ENCODE measurements at places on chromosomes 13 and 19.
A peak's percentile ranks its signal among the peaks of the same experiment; 100 is the strongest.

DNA sequence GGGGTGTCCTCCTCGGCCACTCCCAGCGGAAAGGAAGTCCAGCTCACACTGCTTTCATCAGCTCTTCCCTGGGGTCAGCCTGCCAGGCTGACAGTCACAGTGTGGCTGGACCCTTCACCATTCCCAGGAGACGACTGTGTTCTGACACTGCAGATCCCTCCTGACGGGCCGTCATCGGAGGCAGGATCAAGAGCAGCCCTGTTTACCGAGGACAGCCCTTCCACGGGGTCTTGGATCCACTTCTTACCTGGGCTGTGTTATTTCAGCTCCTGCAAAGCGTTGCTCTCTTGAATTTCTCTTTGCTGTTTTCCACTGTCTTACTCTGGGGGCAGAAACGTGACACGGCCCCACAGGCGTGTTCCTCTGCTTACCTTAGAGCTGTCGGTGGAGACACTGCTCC is 149.9 kb upstream of the SOX1 start:
- H3K27ac ChIP-seq = no peak overlapping the region
- no peak for DNase-seq
- H3K36me3 ChIP-seq = no peaks in the 10 kb centered on the region
- H3K4me3 ChIP-seq = no peak overlapping the region
- peaks cover 5% of the 10 kb centered on the region for H3K4me1 ChIP-seq
- no peaks in the 10 kb centered on the region for H3K27me3 ChIP-seq

- H3K4me1 ChIP-seq = peaks cover 25% of the 10 kb centered on the region
- H3K27me3 ChIP-seq = peaks cover 32% of the 10 kb centered on the region
- DNase-seq = peak; percentile 72
- peak overlapping the region; percentile 72 for H3K27ac ChIP-seq
- H3K36me3 ChIP-seq = no peaks in the 10 kb centered on the region
Observed at GRCh38 chr19:31351056-31351854, 2.0 kb upstream of the TSHZ3 start.

GRCh38 chr19:7751157-7751783 is 3.9 kb upstream of the CD209 start:
- H3K36me3 ChIP-seq = no peaks in the 10 kb centered on the region
- peak; percentile 18 for DNase-seq
- H3K4me3 ChIP-seq = peak overlapping the region; percentile 52
- H3K4me1 ChIP-seq = no peaks in the 10 kb centered on the region

GRCh38 chr13:45690636-45691035 is 11.5 kb upstream of the CBY2 start:
- H3K4me3 ChIP-seq = no peak overlapping the region
- no peaks in the 10 kb centered on the region for H3K27me3 ChIP-seq
- DNase-seq = no peak
- no peaks in the 10 kb centered on the region for H3K4me1 ChIP-seq
- H3K36me3 ChIP-seq = no peaks in the 10 kb centered on the region

GRCh38 chr19:43798546-43799409 is 3.5 kb downstream of the LYPD5 start:
- H3K27ac ChIP-seq = peak overlapping the region; percentile 2
- DNase-seq = peak; percentile 84
- peaks cover 5% of the 10 kb centered on the region for H3K4me1 ChIP-seq

- no peak overlapping the region for H3K27ac ChIP-seq
- H3K4me1 ChIP-seq = peaks cover 30% of the 10 kb centered on the region
- no peaks in the 10 kb centered on the region for H3K27me3 ChIP-seq
- H3K36me3 ChIP-seq = peaks cover 66% of the 10 kb centered on the region
- no peak overlapping the region for H3K4me3 ChIP-seq
- DNase-seq = no peak
Observed at GRCh38 chr19:3512562-3513228, 6.6 kb downstream of the FZR1 start.

DNA sequence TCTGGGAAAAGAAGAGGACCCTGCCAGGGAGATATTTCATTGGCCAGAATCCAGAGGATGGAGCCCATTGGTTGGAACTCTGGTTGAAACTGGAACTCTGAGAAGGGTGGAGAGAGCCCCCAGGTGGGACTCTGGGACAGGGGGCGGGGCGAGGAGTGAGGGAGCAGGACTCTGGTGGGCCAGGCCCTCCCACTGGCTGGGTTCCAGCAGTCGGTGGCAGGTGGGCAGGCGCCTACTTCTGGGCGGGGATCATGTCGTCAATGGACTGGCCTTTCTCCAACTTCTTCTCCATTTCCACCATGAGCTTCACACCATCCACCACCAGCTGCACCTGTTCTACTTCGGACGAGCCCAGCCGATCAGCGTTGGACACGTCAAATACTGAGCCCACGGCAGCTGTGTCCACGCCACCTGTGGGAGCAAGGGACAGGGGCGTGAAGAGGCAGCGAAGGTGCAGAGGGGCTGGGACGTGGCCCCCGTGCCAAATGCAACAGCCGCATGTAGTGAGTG is 16.1 kb downstream of the CKM start:
- H3K4me1 ChIP-seq = no peaks in the 10 kb centered on the region
- H3K4me3 ChIP-seq = no peak overlapping the region
- H3K27me3 ChIP-seq = no peaks in the 10 kb centered on the region
- no peak overlapping the region for H3K27ac ChIP-seq
- peaks cover 9% of the 10 kb centered on the region for H3K36me3 ChIP-seq

- H3K36me3 ChIP-seq = peaks cover 42% of the 10 kb centered on the region
- H3K27ac ChIP-seq = no peak overlapping the region
- no peak overlapping the region for H3K4me3 ChIP-seq
Observed at GRCh38 chr19:2249880-2250765, 1.0 kb downstream of the AMH start.

DNA sequence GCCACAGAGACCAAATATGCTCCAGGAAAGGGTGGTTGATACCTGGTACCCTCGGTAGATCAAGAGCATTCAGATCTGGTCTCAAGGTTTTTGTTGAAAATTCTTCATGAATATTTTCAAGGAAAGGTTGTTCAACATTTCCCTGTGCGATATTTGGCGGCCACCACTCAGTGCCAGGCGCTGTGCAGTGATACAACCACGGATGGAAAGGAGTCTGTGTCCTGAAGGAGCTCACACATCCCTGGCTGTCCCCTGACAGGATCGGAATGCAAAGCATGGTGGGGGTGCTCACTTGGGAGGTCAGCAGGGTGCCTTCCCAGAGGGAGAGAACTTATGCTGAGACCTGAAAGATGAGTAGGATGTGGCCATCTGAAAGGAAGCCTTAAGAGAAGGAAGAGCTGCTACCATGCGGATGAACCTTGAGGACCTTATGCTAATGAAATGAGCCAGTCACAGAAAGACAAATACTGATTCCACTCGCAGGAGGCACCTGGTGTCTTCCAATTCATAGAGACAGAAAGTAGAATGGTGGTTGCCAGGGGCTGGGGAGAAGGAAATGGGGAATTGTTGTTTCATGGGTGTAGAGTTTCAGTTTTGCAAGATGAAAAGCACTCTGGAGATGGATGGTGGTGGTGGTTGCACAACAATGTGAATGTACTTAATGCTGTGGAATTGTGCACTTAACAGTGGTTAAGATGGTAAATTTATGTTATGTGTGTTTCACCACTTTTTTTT is 41.6 kb downstream of the HSPH1 start:
- no peaks in the 10 kb centered on the region for H3K36me3 ChIP-seq
- H3K4me1 ChIP-seq = no peaks in the 10 kb centered on the region
- H3K4me3 ChIP-seq = no peak overlapping the region
- no peak for DNase-seq
- no peak overlapping the region for H3K27ac ChIP-seq

- DNase-seq = no peak
- H3K4me3 ChIP-seq = no peak overlapping the region
- H3K27me3 ChIP-seq = no peaks in the 10 kb centered on the region
- no peaks in the 10 kb centered on the region for H3K4me1 ChIP-seq
- no peaks in the 10 kb centered on the region for H3K36me3 ChIP-seq
Observed at GRCh38 chr13:63403733-63404132, 1988.1 kb upstream of the PCDH20 start.

DNA sequence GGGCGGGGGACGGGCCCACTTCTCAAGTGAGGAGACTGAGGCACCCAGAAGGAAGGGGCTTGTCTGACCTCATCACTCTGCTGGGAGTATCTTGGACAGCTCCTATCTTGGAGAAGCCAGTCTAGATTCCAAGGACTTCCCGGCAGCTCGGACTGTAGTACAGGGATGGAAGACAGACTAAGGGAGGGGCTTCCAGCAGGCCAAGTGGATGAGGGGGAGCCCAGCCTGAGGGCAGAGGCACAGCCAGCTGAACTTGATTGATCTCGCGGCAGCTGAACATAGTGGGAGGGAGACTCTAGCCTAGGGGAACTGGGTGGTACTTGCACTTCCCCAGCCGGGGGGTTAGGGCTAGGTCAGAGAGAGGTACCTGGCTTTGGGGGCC is 711 bp downstream of the CILP2 start:
- H3K4me1 ChIP-seq = peaks cover 4% of the 10 kb centered on the region
- no peak overlapping the region for H3K4me3 ChIP-seq
- H3K27me3 ChIP-seq = peaks cover 5% of the 10 kb centered on the region
- DNase-seq = no peak

GRCh38 chr19:50050406-50051227 is 24.8 kb downstream of the ZNF473 start:
- peaks cover 21% of the 10 kb centered on the region for H3K36me3 ChIP-seq
- H3K4me3 ChIP-seq = peak overlapping the region; percentile 47
- peak; percentile 92 for DNase-seq
- H3K27ac ChIP-seq = no peak overlapping the region
- H3K4me1 ChIP-seq = no peaks in the 10 kb centered on the region

GRCh38 chr13:111212517-111212873 is 97.4 kb downstream of the ARHGEF7 start:
- H3K36me3 ChIP-seq = no peaks in the 10 kb centered on the region
- no peak for DNase-seq
- H3K27me3 ChIP-seq = no peaks in the 10 kb centered on the region
- H3K4me3 ChIP-seq = no peak overlapping the region
- peaks cover 27% of the 10 kb centered on the region for H3K4me1 ChIP-seq

GRCh38 chr19:38079926-38080380 is 144.1 kb downstream of the DPF1 start:
- H3K4me3 ChIP-seq = no peak overlapping the region
- no peak for DNase-seq
- H3K27ac ChIP-seq = no peak overlapping the region
- no peaks in the 10 kb centered on the region for H3K27me3 ChIP-seq

DNA sequence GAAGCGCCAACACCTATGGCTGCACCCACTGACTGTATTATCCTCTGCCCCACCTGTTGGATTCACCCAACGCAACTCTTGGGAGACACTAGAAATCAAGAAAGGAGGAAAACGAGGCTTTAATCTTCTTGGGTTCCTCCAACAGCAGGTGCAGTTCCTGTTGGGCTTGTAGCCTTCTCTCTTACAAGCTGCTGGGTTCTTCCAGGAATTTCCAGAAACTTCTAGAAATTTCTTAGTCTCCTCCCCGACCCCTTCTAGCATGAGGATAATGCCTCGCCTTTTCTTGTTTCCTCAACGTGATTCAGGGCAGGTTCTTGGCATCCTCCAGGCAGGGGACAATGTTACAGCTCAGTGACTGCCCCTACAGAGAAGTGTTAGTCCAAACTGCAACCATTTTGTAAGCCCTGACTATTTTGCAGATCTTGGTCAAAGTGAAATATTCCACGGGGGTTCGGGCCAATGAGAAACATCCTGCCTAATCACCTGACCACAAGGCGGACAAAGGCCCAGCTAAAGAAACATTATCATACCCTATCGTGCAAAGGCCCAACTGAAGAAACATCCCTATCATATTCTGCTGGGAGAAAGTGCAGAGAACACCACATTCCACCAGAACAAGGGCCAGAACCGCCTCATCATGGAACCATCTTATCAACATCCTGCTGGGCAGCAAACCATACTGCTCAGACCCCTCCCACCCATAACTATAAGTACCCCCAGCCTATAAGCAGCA is 614 bp upstream of the PNMA8A start:
- H3K36me3 ChIP-seq = no peaks in the 10 kb centered on the region
- peak overlapping the region; percentile 66 for H3K27ac ChIP-seq
- H3K4me1 ChIP-seq = peaks cover 12% of the 10 kb centered on the region

DNA sequence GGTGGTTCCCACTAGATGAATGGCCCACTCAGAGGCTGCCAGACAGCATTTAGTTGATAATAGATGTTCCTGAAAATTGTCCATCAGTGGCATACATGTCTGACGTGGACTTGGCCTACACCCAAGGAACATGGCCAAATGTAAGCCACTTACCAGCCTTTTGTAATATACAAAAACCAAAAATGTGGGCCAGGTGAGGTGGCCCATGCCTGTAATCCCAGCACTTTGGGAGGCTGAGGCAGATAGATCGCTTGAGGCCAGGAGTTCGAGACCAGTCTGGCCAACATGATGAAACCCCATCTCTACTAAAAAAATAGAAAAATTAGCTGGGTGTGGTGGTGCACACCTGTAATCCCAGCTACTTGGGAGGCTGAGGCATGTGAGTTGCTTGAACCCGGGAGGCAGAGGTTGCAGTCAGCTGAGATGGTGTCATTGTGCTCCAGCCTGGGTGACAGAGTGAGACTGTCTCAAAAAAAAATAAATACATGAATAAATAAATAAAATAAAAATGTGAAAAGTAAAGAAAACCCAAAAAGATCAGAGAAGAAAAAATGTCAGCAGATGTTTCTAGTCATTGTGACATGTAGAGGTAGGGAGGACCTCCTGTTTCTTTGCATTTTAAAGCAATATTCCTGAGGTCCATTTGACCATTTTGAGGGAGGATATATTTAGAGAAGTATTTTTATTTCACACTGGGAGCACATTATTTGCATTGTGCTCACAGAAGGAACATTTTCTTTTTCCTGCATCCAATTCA is 7.1 kb upstream of the WTIP start:
- H3K36me3 ChIP-seq = peaks cover 16% of the 10 kb centered on the region
- no peaks in the 10 kb centered on the region for H3K27me3 ChIP-seq
- H3K4me1 ChIP-seq = peaks cover 4% of the 10 kb centered on the region
- no peak for DNase-seq

DNA sequence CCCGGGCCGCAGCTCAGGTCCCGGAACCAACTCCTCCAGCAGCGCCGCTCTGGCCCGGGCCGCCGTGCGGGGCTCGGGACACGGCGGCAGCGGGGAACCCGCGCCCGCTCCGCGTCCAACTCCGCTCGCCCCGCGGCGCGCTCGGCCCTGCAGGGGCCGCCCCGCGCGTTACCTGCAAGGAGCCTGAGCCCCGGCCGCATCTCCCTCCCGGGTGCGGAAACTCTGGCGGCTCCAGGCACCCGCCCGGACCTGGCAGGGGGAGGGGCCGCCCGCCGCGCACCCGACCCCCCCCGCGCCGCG is at the start of gene TMTC4:
TSS of gene TMTC4 (minus strand) at position 224 of the 300 bp plus-strand sequence. CDS start 4,433 bp downstream, outside the sequence.
- no peak for DNase-seq
- peaks cover 7% of the 10 kb centered on the region for H3K36me3 ChIP-seq
- no peaks in the 10 kb centered on the region for H3K27me3 ChIP-seq
- H3K4me1 ChIP-seq = peaks cover 8% of the 10 kb centered on the region

- no peaks in the 10 kb centered on the region for H3K36me3 ChIP-seq
- no peak overlapping the region for H3K4me3 ChIP-seq
- no peak for DNase-seq
- no peaks in the 10 kb centered on the region for H3K27me3 ChIP-seq
- no peak overlapping the region for H3K27ac ChIP-seq
- peaks cover 29% of the 10 kb centered on the region for H3K4me1 ChIP-seq
Observed at GRCh38 chr19:18414504-18415177, 4.6 kb upstream of the SSBP4 start.

- no peak for DNase-seq
- no peak overlapping the region for H3K27ac ChIP-seq
- no peaks in the 10 kb centered on the region for H3K4me1 ChIP-seq
- H3K27me3 ChIP-seq = no peaks in the 10 kb centered on the region
- no peak overlapping the region for H3K4me3 ChIP-seq
Observed at GRCh38 chr13:98677398-98677797, 75.1 kb downstream of the SLC15A1 start.
